ENCODE measurements at places on chromosomes 3 and 15. TPM values are rescaled to one million over a fixed set of nuclear protein-coding genes. Genes with fewer than 3 reads are reported as not detected.

Gene TNFAIP8L3
- 1.4 TPM for polyA plus RNA-seq

Gene COL6A5
- 0.03 TPM for polyA plus RNA-seq

Gene IL12A
- 0.86 TPM for polyA plus RNA-seq

Gene SPSB4
- 15.9 TPM for polyA plus RNA-seq

Gene C3orf62
- 14.7 TPM for polyA plus RNA-seq

Gene FEZF2
- polyA plus RNA-seq = not detected

Gene SEMA6D
- polyA plus RNA-seq = 31.5 TPM

Gene DPPA2
- polyA plus RNA-seq = 0.72 TPM

Gene CAV3
- 0.49 TPM for polyA plus RNA-seq

Gene VWA5B2
- 2.5 TPM for polyA plus RNA-seq

Gene CPA3
- 0.64 TPM for polyA plus RNA-seq

Gene SIDT1
- polyA plus RNA-seq = 2.8 TPM

Gene EEF1AKMT4
- polyA plus RNA-seq = 3.8 TPM

All from left renal cortex interstitium (tissue), 4 donors.